ENCODE measurements at places on chromosomes 7 and 10.

DNA sequence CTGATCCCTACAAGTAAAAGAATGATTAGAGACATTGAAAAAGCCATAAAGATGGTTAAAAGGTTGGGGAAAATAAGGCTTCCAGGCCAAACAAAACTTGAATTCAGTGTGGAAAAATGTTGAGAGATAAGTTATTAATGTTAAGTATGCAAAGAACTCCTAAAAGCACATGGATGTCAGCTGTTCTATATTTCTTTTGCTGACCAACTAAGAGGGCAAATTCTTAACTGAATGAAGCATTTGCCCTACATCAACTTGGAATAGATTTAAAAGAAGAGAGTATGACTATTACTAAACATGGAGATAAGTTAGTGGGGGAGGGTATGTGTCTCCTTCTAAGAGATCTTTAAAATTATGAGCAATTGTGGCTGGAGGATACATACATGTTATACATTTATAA is 124.8 kb downstream of the KIAA1217 start:
- DNase-seq: no peak

GRCh38 chr10:61076572-61077114 is 132.7 kb upstream of the RHOBTB1 start:
- DNase-seq: no peak

DNA sequence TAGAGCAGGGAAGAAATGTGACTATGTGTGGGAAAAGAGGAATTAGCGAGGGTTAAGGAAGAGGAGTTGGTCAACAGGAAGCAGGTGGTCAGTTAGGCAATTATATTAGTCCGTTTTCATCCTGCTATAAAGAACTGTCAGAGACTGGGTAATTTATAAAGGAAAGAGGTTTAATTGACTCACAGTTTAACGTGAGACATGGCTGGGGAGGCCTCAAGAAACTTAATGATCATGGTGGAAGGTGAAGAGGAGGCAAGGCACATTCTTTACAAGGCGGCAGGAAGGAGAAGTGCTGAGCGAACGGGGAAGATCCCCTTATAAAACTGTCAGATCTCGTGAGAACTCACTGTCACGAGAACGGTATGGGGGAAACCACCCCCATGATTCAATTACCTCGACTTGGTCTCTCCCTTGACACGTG is 35.0 kb downstream of the RAMP3 start:
- no peak for DNase-seq

- DNase-seq: no peak
Measured at GRCh38 chr10:112614586-112614985, 167.6 kb downstream of the VTI1A start.

DNA sequence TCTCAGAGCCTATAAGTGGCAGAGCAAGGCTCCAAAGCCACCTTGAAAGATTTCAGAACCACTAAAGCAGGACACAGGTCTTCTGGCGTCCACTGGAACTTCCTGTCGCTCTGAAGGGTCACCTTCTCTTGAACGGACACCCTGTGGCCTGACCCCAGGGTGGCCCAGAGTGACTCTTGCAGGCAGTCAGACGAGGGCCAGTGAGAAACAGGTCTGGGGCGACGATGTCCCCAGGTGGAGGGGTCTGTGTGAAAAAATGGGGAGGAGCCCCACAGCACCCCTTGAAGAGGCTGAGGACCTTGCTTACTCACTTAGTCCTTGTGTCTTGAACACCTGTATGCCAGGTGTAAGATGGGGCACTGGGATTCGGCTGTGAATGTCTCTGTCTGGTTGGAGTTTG is 946 bp upstream of the RASGEF1A start:
- DNase-seq: no peak

DNA sequence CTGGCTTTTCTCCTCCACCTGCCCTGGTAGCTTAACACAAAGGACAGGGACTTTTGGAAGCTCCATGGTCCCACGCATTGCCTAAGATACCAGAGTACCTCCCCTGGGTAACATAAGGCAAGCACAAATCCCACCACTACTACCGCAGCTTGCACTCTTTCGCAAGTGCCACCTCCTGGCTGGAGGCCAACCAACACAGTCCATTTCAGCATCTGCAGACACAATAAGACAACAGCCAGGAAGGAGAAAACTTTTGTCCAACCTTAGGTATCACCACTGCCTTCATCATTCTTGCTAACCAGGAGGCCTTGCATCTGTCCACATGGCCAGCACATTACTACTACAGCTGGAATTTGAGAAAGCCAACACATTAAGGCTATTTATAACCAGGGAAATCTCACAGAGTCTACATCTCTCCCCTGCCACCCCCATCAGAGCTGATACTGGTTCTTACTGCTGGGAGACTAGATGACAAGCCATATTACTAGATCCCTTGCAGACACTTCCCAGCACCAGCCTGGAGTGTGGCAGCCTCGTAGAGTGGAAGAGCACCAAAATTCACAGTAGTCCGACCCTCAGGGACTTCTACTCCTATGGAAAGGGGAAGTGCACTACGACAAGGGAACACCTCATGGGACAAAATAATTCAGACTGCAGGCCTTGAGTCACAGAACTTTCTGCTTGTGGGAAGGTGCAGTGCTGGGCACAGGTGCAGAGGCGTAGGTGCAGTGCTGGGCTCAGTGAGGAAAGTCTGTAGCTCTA is 39.8 kb upstream of the CDK13 start:
- peak; percentile 44 for DNase-seq

- DNase-seq: peak; percentile 99
Measured at GRCh38 chr10:35574924-35575352, 30.2 kb upstream of the GJD4 start.

DNA sequence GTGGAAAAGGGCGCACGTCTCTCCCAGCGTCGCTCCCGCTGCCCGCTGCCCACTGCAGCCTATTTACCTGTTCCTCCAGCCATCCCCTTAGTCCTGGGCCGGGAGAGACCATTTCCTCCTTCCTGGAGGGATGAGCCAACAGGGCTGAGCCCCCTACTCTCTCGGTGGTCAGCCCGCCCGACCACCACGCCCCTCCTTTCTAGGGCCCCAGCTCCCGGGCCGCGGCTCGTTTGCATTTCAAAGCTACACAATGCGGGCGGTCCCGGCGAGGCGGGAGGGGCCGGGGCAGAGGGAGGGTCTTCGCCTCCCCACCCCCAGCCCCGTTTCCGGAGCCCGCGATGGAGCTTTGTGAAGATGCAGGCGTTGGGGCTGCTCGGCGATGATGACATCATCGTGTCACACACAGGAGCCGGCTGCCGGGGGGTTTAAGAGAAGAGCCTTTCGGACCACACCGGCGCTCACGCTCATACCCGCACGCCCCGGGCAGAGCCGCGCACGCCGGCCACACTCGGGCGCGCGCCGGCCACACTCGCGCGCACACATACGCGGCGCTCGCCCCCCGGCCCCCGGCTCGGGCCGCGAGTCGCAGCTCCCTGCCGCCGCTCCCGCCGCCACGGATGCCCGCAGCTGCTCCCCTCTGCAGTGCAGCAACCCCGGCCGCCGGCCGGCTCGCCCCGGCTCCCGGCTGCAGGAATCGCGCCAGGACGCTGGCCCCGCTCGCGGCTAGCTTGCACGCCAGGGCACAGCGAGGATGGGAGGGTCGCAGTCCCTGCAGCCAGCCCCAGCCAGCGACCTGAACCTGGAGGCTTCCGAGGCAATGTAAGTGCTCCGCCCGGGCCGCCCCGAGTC is 107.7 kb upstream of the BTBD16 start:
- DNase-seq: no peak

GRCh38 chr7:77199013-77199966 is at the start of gene FGL2:
Gene FGL2 (minus strand): TSS chr7:77199819. CDS start chr7:77199793, 26 bp downstream.
- peak; percentile 25 for DNase-seq

DNA sequence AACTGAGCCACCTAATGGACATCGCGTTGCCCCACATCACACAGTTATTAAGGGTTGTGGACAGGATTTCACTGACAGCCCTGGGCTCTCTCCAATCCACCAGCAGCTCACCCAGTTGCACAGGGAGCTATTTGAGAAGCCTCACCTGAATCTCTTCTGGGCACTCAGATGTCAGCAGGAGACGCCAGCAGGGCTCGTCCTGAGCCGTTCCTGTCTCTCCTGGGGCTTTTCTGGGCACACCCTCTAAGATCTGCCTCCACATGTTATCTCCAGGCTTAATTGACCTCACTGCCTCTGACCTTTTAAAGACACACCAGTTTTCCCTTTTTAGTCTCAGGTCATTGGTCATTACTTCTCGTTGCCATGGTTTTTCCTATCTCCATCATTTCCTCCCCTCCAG is 63.0 kb downstream of the GRID1 start:
- DNase-seq: no peak

GRCh38 chr7:93933156-93933555 is 11.6 kb downstream of the GNG11 start:
- DNase-seq: no peak

- DNase-seq: peak; percentile 38
Measured at GRCh38 chr7:155003092-155003375, at the start of gene PAXIP1. Gene PAXIP1 (minus strand): TSS chr7:155003124. CDS start chr7:155002929, 195 bp downstream.

- DNase-seq: no peak
Measured at GRCh38 chr10:71040343-71040742, 152.0 kb upstream of the PCBD1 start.

DNA sequence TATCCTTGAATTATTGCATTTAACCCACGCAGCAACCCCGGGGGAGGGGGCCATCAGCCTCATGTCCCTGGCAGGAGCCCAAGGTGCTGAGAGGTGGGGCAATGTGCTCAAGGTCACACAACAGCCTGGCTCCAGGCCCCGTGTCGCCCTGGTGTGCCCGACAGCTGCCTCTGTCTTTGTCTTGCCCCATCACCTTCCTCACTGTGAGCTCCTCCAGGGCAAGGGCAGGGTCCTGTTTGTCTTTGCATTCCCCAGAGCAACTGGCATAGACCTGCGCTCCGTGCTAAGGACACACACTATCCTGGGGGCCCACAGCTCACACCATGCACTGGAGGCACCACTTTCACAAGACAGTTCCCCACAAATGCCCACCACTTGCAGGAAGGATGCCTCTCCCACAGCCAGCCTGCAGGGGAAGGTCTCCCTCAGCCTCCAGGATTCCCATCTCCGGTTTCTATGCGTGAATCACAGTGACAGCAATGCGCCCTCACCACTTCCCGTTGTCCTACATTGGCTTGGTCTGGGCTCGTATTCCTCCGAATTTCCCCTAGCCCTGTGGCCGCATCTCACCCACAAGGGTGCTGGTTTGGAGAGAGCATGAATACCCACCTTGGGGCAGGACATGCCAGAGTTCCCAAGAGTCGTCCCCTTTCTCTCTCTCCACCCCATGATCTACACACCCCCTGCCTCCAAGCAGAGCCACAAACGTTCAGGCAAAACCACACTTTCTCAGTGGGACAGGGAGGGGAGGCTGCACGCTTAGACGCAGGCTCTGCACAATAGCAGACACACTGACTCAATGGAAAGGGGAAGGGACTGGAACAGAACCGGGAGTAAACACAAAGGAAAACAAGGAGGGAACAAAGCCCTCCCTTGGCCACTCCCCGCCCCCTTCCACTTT is 10.3 kb downstream of the ITPRIP start:
- peak; percentile 62 for DNase-seq

DNA sequence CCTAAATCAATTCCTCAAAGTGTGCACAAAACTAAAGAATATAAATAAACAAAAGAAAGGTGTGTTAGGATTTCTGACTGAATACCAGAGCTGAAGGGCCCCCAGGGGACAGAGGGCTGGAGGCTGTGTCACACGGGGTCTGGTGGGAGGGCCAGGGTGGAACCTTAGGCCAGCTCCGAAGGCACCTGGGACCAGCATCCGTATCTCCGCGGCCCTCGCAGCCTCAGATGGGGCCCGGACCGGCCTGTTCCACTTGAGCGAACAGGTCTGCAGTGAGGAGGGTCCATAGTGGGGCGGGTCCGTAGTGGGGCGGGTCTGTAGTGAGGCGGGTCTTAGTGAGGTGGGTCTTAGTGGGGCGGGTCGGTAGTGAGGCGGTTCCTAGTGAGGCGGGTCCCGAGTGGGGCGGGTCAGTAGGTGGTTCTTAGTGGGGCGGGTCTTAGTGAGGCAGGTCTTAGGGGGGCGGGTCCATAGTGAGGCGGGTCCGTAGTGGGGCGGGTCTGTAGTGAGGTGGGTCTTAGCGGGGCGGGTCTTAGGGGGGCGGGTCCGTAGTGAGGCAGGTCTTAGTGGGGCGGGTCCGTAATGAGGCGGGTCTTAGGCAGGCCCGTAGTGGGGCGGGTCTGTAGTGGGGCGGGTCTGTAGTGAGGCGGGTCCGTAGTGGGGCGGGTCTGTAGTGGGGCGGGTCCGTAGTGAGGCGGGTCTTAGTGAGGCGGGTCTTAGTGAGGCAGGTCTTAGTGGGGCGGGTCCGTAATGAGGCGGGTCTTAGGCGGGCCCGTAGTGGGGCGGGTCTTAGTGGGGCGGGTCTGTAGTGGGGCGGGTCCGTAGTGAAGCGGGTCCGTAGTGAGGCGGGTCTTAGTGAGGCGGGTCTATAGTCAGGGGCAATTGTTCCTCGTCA is 15.1 kb downstream of the GPR146 start:
- peak; percentile 8 for DNase-seq

DNA sequence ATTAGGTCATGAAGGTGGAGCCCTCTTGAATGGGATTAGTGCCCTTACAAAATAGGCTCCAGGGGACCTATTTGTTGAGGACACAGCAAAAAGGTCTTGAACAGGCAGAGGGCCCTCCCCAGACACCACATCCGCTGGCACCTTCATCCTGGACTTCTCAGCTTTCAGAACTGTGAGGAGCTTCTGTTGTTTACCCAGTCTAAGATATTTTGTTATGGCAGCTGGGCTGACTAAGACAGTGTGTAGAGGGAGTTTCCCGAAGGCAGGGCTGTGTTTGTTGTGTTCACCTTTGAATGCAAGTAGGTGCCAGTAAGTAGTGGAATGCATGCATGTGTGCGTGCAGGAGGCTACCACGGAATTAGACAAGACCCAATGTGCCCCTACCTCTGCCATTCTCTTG is 106.7 kb downstream of the PTPRE start:
- no peak for DNase-seq

DNA sequence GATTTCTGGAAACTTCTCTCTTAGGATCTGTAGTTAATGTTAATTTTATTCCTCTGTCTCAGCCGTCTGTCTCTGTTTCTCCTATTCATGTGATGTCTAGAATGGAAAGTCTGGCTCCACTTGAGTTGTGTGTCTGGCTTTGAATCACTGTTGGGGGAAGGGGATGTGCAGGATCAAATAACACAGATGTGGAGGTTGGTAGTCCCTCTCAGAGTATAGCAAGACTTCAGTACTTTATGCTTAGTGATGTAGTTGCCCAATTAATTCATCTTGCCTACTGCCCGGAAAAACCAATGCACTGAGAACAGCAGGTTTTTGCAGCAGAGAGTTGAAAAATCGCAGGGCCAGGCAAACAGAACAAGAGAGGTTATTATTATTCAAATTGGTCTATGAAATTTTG is 79.2 kb downstream of the PHTF2 start:
- peak; percentile 17 for DNase-seq

- DNase-seq: no peak
Measured at GRCh38 chr10:131247873-131248272, 63.6 kb downstream of the TCERG1L start.

- DNase-seq: no peak
Measured at GRCh38 chr7:75689246-75690099, 49.3 kb downstream of the HIP1 start.

GRCh38 chr10:51250278-51250920 is 176.1 kb downstream of the PRKG1 start:
- DNase-seq: peak; percentile 28

- DNase-seq: no peak
Measured at GRCh38 chr7:70063927-70064326, 465.7 kb downstream of the AUTS2 start.

All from HCEC 1CT (cell line).